Frontal cortex (tissue), 4 donors: ENCODE measurements at places on chromosomes 5 and 9.

DNA sequence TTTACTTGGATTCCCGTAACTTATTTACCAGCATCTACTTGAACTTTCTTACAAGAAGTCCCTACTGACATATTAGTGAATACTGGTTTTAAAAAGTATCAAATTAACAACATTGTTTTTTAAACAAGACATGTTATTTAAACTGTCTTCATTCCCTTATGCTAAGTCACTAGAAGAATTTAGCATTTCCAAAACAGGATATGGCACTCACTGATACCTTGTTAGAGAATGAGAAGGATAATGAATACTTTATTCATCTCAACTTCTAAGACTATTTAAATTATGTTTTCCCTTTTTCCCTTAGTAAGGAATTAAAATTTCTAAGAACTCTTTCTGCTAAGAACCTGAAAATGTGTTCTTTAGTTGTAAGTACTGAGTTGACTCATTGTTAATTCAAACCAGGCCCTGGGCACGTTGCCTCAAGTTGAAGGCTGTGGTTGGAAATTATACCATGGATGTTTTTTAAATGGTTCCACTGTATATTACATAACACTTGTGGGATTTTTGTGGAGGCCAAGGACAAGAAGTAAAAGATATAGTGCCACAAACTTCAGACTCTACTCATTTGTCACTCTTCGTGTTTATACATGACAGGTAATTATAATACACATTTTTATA lies 219.0 kb upstream of the EDIL3 start:
- DNase-seq = no peak

DNA sequence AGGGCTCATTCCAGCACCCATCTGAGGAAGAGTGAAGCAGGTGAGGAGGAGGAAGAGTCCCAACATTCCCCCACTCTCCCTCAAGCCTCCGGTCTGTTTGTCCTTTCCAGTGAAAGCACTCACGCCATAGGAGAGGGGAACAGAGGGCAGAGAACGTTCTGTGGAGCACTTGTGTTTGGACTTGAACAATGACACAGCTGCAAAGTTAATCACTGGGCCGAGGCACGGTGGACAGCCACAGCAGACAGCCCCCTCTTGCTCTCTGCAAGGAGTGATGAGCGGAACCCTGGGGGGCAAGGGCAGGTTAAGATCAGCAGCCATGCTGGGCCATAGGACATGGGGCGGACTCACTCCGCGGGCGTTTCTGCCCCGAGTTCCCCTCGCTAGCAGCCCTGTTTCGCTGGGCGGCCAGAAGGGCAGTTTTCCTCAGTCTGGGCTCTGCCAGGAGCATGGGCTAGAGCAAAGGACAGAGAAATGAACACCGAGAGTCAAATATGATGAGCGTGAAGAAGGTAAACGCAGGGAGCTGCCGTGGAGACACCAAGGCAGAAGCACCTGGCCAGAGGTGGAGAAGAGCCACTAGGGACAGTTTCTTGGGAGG lies 185.7 kb downstream of the GAPVD1 start:
- DNase-seq = no peak

GRCh38 chr5:93926831-93927620 lies 185.6 kb upstream of the POU5F2 start:
- DNase-seq = no peak

- no peak for DNase-seq
These were observed 15.4 kb upstream of the CERCAM start for GRCh38 chr9:128405077-128405779.

DNA sequence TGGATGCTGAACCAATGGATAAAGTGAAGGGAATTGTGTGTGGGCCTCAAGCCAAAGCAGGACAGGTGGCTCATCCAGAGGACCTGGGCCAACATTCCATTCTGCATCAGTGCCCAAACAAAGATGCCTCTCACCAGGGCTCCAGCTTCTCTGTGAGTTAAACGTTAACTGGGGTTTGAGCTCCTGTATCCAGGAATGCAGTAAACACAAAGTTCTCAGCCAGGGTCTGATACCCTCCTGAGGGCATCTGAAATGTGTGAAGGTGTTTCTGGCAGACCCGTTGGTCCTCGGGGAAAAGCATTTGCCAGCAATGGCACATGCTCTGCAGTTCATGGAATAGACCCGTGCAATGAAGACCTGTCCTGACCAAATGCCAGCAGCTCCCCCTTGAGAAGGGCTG lies 33.9 kb upstream of the AOPEP start:
- DNase-seq = no peak

DNA sequence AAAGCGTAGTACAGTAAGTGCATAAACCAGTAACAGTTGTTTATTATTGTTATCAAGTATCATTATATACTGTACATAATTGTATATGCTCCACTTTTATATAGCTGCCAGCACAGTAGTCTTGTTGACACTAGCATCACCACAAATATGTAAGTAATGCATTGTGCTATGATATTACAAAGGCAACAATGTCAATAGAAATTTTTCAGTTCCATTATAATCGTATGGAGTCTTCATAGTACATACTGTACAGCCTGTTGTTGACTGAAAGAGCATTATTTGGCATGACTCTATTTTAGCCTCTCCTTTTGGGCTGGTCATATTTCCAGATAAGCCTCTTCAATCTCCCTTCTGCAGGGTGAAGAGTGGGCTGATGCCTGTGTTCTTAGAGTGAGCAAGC lies 40.4 kb downstream of the CFAP95 start:
- DNase-seq = no peak

- DNase-seq = no peak
These were observed 18.2 kb downstream of the HNRNPH1 start for GRCh38 chr5:179605026-179605833.

DNA sequence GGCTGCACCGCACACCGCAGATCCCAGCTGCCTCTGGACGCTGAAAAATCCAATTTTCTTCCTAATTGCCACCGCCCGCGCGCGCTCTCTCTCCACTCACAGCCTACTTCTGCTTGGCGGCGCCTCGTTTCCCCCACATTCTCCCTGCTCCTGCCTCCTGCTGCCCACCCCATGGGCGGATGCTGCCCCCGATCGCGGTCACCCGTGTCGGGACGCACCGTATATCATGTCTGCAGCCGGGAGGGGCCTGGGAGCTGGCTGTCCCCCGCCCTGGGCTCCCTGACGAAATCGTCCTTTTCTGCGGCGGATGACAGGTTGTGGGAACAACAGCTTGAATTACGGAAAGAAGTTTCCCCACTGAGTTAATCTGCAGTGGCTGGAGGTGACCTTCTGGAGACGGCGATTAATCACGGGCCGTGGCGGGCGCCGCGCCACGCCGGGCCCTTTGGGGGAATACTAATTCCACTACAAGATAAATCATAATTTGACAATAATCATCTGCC lies 36.3 kb upstream of the PSD2 start:
- DNase-seq = no peak

DNA sequence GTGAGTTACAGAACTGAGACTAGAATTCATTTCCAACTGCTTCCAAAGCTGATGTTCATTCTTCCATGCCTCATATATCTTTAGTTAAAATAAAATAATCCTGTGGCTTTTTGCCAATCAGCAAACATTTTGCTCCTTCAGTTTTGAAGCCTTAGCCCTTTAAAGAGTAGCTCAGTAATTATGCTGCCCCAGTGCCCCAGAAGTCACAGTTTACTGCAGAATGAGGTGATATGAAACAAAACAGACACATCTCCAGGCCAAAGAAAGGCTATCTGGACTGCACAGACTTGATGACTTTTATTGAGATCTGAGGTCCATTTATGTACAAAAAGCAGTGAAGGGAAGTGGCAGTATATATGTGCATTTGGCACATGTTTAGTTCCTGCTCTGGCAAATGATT lies 285.8 kb upstream of the ZNF462 start:
- no peak for DNase-seq

- no peak for DNase-seq
These were observed 35.5 kb upstream of the LRRTM2 start for GRCh38 chr5:138910546-138911185.

DNA sequence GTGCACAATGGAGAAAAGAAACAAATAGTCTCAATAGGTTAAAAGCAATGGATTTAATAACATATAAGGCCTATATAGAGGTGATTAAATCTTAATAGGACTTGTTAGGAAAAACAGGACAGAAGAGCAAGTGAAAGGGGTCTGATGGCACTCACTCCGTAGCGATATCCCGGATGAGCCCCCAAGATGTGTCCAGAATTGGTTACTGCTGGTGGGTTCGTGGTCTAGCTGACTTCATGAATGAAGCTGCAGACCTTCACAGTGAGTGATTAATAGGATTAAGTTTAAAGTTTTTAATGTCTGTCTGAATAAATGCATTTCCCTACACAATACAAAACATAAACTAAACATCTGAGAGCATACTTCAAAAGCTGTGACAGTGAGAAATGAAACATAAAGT lies 110.4 kb upstream of the FAM174A start:
- no peak for DNase-seq

DNA sequence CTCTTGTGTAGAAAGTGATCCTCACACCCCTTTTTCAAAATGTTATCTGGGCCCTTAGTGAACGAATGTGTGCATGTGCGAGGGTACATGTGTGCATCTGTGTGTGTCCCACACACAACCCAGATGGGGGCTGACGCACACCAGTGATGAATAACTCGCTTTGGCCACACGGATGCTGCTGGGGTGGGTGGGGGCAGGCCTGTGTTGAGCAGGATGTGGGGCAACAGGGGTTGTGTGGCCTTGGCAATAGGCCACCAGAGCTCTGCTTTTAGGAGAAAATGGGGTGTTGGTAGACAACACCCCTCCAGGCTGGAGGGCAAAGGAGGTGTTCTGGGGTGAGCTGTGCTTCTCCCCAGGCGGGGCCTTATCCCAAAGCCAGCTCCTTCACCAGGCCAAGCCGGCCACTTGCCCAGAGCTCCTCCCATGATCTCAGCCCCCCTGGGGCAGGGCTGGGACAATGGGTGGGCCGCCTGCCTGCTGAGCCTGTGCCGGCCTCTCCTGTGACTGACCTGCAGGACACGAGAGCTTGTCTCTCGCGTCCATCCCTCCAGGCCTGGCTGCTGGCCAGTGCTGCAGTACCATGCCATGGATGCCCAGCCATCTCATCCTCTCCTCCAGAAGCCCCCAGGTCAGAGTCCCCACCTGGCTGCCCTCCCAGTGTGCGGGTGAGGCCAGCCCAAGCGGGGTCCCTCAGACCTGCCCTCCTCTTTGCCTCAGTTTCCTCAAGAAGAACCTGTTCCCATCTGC lies 1.7 kb downstream of the DBN1 start:
- DNase-seq = no peak

- DNase-seq = no peak
These were observed 74.4 kb downstream of the INSL6 start for GRCh38 chr9:5110867-5111681.

DNA sequence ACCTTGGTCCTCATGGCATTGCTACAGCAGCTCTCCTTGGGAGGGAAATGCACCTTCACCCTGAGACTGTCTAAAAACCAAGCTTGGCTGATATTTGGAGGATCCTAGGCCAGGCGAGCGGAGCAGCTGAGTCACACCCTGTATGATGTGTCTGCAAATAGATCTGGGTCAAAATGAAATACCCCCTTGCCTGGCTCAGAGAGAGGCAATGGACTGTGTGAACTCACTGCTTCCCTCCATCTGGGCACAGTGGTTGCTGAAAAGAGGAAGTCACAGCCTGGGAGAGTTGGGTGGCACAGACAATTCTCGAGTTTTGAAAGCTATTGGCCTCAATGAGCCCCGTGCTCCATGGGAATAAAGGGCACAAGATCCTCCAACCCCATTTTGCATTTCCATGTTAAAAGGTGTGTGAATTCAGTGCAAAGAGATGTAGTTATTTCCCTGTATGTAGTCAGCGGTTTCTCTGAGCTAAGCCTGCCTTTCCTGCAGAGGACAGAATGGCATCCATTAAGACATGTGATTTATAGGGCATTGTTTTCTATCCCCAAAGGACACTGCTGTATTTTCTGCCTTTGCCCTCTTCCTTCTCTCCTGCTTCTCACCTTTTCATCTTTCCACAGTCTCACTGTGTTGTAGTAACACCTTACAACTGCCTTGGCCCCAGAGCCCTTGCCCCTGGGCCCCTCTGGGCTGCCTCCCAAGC lies 177.2 kb downstream of the GADD45G start:
- DNase-seq = no peak

GRCh38 chr9:106560540-106560939 lies 302.4 kb upstream of the ZNF462 start:
- DNase-seq = no peak

DNA sequence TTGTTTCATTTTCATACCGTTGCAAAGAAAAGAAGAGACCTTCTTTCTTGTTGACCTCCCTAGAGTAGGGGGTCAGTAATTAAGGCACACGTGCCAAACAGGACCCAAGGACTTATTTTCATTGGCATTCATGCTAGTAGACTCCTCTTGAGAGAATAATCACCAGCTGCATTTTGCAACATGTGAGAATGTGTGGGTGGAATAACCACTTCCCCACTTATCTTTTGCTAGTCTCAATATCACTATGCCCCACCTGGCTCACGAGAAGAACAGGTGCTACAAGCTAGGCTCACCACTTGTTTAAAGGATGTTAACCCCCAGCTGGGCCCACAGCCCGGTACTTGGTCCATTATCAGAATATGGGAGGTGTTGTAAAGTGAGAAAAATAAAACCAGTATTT lies 460.7 kb upstream of the MEF2C start:
- DNase-seq = no peak

DNA sequence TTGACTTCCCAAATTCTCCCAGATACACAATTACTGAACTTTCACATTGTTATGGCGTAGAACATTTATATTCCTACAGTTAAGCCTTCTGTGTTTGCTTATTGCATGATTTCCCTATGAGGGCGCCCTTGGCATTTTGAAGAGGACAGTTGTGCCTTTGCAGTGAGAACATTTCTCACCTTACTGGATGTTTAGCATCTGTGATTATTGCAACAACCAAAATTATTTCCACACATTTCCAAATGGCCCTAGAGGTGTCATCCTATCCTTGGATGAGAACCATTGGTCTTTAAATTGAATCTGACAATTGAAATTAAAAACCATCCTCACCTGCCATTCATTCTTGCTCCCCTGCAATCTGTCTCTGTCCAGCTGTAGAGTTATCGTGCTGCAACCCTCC lies 104.0 kb downstream of the MAMDC2 start:
- DNase-seq = no peak

- DNase-seq = no peak
These were observed 6.2 kb upstream of the HAVCR2 start for GRCh38 chr5:157115012-157115411.

GRCh38 chr5:173832386-173832785 lies 55.8 kb upstream of the CPEB4 start:
- DNase-seq = no peak

- DNase-seq = no peak
These were observed 214.3 kb downstream of the ARRDC3 start for GRCh38 chr5:91168859-91169258.
